NCI-H2171 treated with DMSO at 0.1 percent for 48 hours (cell line): ENCODE measurements at places on chromosomes 2 and 18.

DNA sequence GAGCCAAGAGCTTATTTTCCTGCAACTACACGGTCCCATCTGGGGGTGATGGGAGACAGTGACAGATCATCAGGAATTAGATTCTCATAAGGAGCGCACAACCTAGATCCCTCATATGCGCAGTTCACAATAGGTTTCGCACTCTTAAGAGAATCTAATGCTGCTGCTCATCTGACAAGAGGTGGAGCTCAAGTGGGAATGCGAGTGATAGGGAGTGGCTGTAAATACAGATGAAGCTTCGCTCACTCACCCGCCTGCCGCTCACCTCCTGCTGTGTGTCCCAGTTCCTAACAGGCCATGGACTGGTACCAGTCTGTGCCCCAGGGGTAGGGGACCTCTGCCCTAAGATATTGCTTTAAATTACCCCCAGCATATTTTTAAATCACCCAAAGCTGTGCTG is 10.8 kb downstream of the LRRFIP1 start:
- DNase-seq: no peak

DNA sequence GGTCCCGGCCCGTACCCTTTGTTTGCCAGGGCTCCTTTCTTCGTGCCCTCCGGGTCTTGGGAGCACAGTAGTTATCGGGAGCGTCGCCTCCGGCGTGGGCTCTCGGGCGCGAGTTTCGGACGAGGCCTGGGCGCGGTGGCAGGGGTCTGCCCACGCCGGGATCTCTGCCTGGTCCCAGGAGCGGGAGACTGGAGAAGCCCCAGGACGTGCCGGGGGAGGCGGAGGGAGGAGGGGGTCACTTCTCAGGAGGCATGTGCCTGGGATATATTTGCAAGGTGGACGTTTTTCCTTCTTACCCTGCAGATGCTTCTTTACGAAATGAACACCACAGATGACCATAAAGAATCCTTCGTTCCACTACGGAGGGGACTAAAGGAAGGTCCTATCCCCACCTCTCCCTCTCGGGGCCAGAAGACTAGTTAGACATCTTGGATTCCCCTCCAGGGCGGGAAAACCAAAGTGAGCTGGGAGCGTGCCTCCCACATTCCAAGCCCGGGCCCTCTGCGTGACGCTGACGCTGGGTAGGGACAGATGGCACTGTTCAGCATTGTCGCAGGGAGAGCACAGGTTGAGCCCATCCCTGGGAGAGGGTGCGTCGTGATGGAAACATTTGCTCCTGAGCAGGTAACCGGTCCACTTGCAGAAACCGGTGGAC is 483 bp upstream of the FHL2 start:
- no peak for DNase-seq

DNA sequence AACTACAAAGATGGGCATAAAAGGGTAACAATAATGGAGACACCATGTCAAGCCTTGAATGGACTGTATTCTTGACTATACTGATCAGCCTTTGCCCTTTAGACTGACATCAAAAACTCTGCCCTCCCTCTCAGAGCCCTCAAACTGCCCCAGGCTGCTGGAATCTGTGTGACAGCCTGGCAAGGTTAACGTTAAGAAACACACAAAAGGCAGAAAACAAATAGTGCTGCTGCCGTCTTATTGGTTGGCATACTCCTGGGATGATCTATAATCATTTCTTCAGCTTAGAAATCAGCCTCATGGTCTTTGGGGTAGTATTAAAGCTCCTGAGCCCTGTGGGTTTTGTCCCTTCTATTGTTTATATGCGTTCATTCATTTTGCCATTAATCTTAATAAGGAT is 338.0 kb downstream of the DCC start:
- DNase-seq: no peak

DNA sequence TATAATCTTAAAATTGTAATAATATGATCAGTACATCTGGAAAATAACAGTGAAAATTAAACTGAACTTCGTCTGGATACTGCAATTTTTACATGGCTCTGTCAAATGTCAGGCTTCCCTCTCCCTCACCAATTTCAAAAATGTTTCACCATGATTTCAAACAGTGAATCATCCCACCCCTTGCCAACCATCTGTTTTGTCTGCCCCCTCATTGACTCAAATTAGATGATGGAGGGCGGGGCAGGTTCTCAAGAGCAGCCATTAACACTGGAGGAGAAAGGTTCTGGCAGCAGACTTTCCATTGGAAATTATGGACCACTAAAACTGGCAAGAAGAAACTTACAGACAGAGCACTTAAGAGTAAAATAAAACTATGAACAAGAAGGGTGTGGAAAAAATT is 1195.7 kb upstream of the ZEB2 start:
- peak; percentile 74 for DNase-seq

GRCh38 chr2:232315049-232315922 is 63.3 kb upstream of the ALPP start:
- DNase-seq: no peak
